HFFc6 (cell line): ENCODE measurements at places on chromosomes 13 and 19.

DNA sequence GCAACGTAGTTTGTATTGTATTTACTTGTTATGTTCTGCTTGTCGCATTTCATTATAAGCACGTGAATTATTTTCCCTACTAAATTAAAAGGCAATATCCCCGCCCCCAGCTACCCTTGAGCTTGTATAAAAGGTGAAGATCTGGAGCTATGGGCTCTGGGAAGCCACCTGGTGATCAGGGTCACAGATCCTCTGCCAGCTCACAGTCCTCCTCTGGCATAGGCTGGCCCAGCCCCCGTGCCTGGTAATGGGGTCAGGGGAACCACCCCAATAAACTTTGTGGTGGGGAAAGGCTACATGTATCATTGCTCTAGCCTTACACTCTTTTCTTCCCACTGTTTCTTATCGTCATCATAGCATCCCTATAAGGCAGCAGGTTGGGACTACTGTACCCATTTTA lies 190.2 kb upstream of the TSHZ3 start:
- DNase-seq: no peak

DNA sequence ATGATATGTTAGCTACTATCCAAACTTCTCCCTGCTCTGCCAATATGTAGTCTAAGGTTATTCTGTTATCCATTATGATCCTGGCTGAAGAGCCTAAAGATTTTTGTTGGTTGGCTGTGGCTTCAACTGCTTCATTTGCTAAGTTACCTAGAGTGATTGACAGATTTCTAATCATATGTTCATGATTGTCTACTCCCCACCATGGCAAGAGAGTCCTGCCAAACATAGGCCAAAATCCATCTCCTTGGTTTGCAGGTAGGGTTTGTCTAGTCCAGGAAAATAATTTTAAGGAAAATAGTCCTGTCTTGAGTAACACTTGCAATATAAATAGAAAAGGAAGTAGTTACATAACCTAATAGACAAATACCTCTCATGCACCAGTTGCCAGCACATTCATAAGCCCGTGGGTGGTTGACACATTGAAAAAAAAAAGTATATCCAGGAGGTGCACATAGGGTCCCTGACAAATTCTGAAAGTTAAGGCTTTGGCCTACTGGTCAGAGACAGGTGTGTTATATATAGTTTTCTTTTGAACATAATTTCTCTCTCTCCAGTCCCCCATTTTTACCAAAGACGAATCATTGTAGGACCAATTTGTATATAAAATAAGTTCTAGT lies 5.4 kb upstream of the CBY2 start:
- DNase-seq: no peak

- no peak for DNase-seq
Observed at GRCh38 chr13:21517576-21517975, 58.5 kb upstream of the ZDHHC20 start.

GRCh38 chr13:40433577-40433976 lies 232.9 kb downstream of the FOXO1 start:
- DNase-seq: no peak

- DNase-seq: peak; percentile 57
Observed at GRCh38 chr13:33218020-33218419, 67.5 kb downstream of the STARD13 start.

GRCh38 chr19:40721936-40722661 lies 5.2 kb downstream of the ITPKC start:
- DNase-seq: peak; percentile 47

DNA sequence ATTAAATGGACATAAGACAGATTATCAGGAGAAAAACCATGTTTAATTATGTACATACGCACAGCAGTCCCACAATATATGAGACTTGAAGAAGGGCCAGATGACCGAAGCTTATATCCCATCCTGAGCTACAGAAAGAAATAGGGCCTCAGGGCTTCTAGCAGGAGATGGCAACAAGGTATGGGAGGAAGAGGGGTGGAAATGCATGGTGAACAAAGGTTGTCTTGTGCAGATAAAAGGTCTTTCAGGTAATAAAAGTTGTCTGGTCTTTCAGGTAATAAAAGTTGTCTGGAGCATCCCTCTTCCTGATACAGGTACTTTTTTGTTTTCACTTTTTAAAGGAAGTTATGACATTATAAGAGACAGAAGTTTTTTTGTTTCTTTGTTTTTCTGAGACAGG lies 15.4 kb upstream of the GTF3A start:
- DNase-seq: no peak

DNA sequence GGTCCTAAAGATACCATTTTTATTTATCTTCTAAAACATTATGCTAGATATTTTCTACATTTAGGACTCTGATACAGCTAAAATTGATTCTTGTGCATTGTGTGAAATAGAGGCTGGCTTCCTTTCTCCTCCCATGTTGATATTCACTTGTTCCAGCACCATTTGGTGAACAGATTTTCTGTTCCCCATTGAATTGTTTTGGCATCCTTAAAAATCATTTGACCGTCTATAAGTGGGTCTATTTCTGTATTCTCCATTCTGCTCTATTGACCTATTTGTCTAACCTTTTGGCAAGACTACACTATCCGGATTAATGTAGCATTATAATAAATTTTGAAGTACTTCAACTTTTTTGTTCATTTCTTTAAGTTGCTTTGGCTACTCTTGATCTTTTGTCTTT lies 2689.2 kb downstream of the PCDH9 start:
- DNase-seq: no peak

GRCh38 chr19:28516415-28516872 lies 696.5 kb downstream of the UQCRFS1 start:
- DNase-seq: no peak
